ENCODE measurements at places on chromosomes 4 and X.

- H3K36me3 ChIP-seq = no peaks in the 10 kb centered on the region
- DNase-seq = no peak
- H3K27ac ChIP-seq = no peak overlapping the region
Measured at GRCh38 chrX:16484338-16484737, 165.6 kb upstream of the S100G start.

GRCh38 chrX:21865436-21865835, 9.6 kb downstream of the YY2 start:
- no peak overlapping the region for H3K27ac ChIP-seq
- no peaks in the 10 kb centered on the region for H3K36me3 ChIP-seq
- H3K4me3 ChIP-seq = no peak overlapping the region
- no peaks in the 10 kb centered on the region for H3K4me1 ChIP-seq
- DNase-seq = no peak

DNA sequence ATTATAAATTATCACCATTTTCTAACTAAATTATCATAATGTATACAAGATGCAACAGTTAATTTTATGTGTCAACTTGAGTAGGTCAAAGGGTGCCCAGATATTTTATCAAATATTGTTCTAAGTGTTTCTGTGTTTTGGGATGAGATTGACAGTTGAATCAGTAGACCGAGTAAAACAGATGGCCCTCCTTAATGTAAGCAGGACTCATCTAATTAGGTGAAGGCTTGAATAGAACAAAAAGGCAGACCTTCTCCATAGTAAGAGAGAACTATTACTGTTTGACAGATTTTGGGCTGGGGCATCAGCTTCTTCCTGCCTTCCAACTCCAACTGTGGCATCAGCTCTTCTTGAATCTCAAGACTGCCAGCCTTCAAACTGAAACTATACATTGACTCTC, 185.8 kb downstream of the TRAM1L1 start:
- no peaks in the 10 kb centered on the region for H3K36me3 ChIP-seq
- no peak for DNase-seq
- no peaks in the 10 kb centered on the region for H3K4me1 ChIP-seq
- H3K4me3 ChIP-seq = no peak overlapping the region

- DNase-seq = no peak
- H3K27ac ChIP-seq = no peak overlapping the region
- no peaks in the 10 kb centered on the region for H3K27me3 ChIP-seq
- H3K36me3 ChIP-seq = no peaks in the 10 kb centered on the region
- H3K4me1 ChIP-seq = no peaks in the 10 kb centered on the region
- H3K4me3 ChIP-seq = peak overlapping the region; percentile 34
Measured at GRCh38 chr4:137532869-137533236, 559 bp upstream of the PCDH18 start.

- no peaks in the 10 kb centered on the region for H3K27me3 ChIP-seq
- H3K27ac ChIP-seq = no peak overlapping the region
- no peaks in the 10 kb centered on the region for H3K36me3 ChIP-seq
- no peaks in the 10 kb centered on the region for H3K4me1 ChIP-seq
Measured at GRCh38 chr4:74768857-74769525, 25.3 kb downstream of the BTC start.

DNA sequence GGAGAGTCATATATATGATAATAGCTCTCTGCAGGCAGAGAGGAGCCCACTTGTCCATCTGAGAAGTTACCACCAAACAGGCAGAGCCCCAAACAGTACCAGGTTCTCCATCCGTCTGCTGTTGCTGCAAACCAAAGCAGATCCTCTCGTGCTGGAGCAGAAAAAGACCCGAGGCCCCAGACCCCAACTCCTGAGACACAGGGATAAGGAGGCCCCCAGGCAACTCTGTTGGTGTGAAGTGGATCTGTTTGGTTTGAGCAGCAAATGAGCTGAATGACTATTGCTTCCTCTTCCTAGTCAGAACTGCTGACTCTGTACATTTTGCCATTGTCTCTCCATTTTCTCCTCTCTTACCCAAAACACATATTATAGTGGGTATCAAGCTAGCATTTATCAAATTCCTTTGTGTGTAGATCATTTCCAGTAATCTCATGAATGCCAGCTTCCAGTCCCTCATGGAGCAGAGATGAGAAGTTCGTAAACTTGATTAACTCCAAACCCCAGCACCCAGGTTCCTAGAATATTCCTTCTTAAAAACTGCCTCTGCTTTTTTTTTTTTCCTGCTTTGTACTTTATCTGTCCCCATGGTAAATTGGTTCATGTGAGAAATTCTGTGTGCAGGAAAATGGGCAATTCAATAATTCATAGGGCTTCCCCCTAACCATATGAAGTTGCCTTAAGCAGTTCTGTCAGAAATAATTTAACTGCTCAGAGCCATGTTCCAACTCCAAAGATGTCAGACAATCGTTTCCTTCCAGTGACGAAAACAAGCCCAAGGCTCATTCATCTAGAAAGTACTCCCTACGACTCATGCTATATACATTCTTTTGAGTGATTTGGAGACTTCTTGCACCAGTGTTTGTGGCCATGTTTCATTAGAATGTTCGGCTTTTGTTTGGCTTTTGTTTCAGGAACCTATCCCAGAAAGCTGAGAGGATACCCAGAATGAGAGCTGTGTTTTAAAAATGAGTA, 98.6 kb upstream of the ATXN3L start:
- DNase-seq = no peak
- no peaks in the 10 kb centered on the region for H3K27me3 ChIP-seq
- H3K4me3 ChIP-seq = no peak overlapping the region
- H3K27ac ChIP-seq = no peak overlapping the region
- H3K4me1 ChIP-seq = no peaks in the 10 kb centered on the region
- H3K36me3 ChIP-seq = no peaks in the 10 kb centered on the region

GRCh38 chrX:150062292-150063137, 124.2 kb upstream of the EOLA2 start:
- H3K4me3 ChIP-seq = no peak overlapping the region
- DNase-seq = no peak
- no peaks in the 10 kb centered on the region for H3K36me3 ChIP-seq
- H3K27me3 ChIP-seq = no peaks in the 10 kb centered on the region
- H3K4me1 ChIP-seq = no peaks in the 10 kb centered on the region

DNA sequence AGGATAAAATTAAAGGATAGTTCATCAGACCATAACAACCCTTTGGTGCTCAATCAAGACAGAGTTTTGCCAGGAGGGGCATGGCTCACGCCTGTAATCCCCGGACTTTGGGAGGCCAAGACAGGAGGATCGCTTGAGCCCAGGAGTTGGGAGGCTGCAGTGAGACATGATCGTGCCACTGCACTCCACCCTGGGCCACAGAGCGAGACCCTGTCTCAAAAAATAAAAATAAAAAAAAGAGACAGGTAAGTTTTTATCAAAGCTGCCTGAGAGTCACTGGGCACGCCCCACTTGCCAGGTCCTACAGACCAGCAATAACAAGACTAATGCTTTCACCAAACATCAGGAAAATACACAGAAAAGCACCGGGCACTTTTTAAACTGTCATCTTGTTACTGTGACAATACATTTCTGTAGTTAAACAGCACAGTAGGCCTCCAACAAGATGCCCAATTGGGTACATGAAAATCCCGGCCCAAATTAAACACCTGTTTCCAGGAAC, 765 bp downstream of the CFAP97 start:
- H3K27ac ChIP-seq = peak overlapping the region; percentile 90
- peak overlapping the region; percentile 57 for H3K4me3 ChIP-seq
- H3K27me3 ChIP-seq = no peaks in the 10 kb centered on the region
- DNase-seq = no peak
- no peaks in the 10 kb centered on the region for H3K36me3 ChIP-seq
- peaks cover 38% of the 10 kb centered on the region for H3K4me1 ChIP-seq

DNA sequence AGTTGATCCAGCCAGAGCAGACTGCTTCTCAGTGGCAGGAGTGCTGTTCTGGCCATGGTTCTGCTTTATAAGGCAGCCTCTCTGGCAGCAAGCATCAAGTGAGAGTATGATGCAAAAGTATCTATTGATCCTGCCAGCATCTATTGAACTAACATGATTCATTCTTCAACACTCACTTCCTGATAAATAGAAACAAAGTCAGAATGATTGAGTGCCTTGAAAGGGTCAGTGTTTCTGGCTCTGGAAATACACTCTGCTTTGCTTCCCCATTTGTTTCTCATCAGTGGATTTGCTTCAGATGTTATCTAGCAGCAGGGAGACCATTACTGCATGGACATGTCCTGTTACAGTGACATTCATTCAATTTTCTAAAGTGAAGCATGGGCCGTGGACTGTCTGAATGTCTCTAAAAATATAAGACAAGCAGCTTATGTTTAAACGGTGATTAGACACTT, 66.2 kb upstream of the FRAS1 start:
- no peak overlapping the region for H3K27ac ChIP-seq
- no peaks in the 10 kb centered on the region for H3K4me1 ChIP-seq
- no peak for DNase-seq
- H3K4me3 ChIP-seq = no peak overlapping the region
- H3K36me3 ChIP-seq = no peaks in the 10 kb centered on the region

GRCh38 chrX:70171624-70172023, 5.7 kb upstream of the DGAT2L6 start:
- H3K4me1 ChIP-seq = no peaks in the 10 kb centered on the region
- H3K36me3 ChIP-seq = no peaks in the 10 kb centered on the region
- no peaks in the 10 kb centered on the region for H3K27me3 ChIP-seq

- no peak overlapping the region for H3K4me3 ChIP-seq
- no peaks in the 10 kb centered on the region for H3K4me1 ChIP-seq
- DNase-seq = no peak
- no peaks in the 10 kb centered on the region for H3K27me3 ChIP-seq
Measured at GRCh38 chrX:16953606-16954211, 7.3 kb downstream of the REPS2 start.

DNA sequence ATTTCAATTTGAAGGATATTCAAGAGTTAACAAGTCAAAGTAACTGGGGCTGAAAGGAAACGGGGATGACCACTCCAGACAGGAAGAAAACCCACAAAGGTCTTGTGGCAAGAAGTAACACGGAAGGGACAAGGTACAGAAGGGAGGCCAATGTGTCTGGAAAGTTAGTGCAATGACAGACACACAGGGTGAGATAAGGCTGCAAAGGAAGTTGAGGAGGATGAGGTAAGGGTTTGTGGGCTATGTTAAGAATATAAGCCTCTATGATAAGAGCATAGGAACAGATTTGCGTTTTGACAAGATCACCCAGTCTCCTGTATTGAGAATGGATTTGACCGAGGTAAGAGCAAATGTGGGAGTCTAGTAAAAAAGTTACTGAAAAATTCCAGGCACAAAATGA, 21.9 kb upstream of the EMCN start:
- H3K27ac ChIP-seq = no peak overlapping the region
- no peak overlapping the region for H3K4me3 ChIP-seq
- no peaks in the 10 kb centered on the region for H3K27me3 ChIP-seq
- H3K4me1 ChIP-seq = no peaks in the 10 kb centered on the region

GRCh38 chr4:129046055-129046959, 47.0 kb downstream of the SCLT1 start:
- DNase-seq = no peak
- H3K27me3 ChIP-seq = no peaks in the 10 kb centered on the region
- no peaks in the 10 kb centered on the region for H3K4me1 ChIP-seq
- no peaks in the 10 kb centered on the region for H3K36me3 ChIP-seq

DNA sequence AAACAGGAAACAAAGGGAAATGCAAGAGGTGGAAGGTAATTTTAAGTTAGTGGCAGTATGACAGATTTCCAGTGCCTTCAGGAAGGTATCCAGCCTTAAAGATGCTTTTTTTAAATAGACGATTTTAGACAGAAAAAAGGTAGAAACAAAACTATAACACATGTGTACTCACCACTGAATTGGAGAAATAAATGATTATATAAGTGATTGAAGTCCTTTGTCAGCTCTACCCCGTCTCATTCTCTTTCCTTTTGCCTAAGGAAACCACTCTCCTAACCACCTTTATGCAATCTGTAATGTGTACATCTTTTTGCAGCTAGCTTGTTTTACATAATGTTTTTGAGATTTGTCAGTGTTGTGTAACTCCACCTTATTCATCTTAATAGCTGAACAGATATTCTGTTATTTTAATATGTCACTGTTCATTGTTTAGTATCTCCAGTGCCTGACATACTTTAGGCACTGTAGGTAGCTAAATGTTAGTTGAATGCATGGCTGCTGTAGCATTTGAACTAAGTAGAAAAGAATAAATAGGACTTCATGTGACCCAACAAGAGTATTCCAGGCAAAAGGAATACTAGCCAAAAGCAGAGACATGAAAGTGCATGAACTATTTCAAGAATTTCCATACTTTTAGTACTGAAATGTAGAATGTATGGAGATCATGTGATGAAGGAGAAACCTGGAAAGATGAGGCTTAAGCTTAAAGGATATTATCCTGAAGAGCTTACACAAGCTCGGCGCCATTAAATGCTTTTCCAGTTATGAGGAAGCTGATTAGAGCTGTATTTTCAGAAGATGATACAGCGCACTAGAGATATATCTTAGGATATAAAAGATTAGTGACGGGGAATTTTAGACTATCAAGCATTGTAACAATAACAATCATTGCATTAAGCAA, 865 bp downstream of the FAM200B start:
- peaks cover 14% of the 10 kb centered on the region for H3K36me3 ChIP-seq
- no peak for DNase-seq
- peak overlapping the region; percentile 77 for H3K27ac ChIP-seq
- no peaks in the 10 kb centered on the region for H3K27me3 ChIP-seq
- H3K4me1 ChIP-seq = peaks cover 6% of the 10 kb centered on the region

DNA sequence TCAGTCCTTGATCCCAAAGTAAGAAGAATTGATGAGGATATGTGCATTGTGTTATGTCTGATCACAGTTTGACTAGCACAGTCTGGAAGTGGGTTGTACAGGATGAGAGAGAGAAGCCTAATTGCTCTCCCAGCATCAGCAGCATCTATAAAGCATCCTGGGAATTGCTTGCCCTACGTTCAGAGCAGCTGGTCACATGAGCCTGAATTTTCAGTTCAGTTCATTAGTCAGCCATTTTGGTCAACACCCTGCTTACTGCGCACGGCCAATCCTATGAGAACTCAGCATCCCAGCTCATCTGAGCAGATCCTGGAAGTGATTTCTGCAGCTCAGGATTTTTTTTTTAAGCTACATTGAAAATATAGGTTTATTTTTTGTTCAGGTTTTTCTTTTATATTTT, at the start of gene RUFY3:
TSS of gene RUFY3 (plus strand) at position 218 of the 400 bp plus-strand sequence. CDS start 610 bp downstream, outside the sequence.
- H3K4me1 ChIP-seq = peaks cover 11% of the 10 kb centered on the region
- no peak within 1 kb of the TSS for H3K27ac ChIP-seq

GRCh38 chrX:43958529-43958928, 14.7 kb downstream of the NDP start:
- no peak for DNase-seq
- no peaks in the 10 kb centered on the region for H3K36me3 ChIP-seq
- no peak overlapping the region for H3K4me3 ChIP-seq
- peaks cover 3% of the 10 kb centered on the region for H3K4me1 ChIP-seq
- no peaks in the 10 kb centered on the region for H3K27me3 ChIP-seq

DNA sequence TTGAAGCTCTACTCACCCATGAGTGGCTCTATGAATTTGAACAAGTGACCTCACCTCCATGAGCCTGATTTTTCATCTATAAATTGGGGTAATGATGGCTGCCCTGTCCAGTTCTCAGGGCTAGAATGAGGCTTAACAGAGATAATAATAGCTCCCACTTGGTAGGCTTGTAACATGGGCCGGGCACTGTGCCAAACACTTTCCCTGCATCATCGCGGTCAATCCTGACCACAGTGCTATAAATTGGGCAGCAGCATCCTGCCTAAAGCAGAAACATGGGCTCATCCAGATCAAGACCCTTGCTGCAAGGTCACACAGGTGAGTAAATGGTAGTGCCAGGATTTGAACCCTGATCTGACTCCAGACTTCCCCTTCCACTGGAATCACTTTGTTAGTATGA, 12.8 kb downstream of the APLN start:
- DNase-seq = no peak
- no peak overlapping the region for H3K27ac ChIP-seq
- H3K27me3 ChIP-seq = peaks cover 3% of the 10 kb centered on the region
- peaks cover 7% of the 10 kb centered on the region for H3K4me1 ChIP-seq
- H3K4me3 ChIP-seq = no peak overlapping the region

Measured in CD4-positive, alpha-beta T cell (primary cell).